ENCODE measurements at places on chromosomes 13 and 19.

- peak; percentile 45 for DNase-seq
Measured at GRCh38 chr13:95035311-95036109, 265.7 kb downstream of the ABCC4 start.

DNA sequence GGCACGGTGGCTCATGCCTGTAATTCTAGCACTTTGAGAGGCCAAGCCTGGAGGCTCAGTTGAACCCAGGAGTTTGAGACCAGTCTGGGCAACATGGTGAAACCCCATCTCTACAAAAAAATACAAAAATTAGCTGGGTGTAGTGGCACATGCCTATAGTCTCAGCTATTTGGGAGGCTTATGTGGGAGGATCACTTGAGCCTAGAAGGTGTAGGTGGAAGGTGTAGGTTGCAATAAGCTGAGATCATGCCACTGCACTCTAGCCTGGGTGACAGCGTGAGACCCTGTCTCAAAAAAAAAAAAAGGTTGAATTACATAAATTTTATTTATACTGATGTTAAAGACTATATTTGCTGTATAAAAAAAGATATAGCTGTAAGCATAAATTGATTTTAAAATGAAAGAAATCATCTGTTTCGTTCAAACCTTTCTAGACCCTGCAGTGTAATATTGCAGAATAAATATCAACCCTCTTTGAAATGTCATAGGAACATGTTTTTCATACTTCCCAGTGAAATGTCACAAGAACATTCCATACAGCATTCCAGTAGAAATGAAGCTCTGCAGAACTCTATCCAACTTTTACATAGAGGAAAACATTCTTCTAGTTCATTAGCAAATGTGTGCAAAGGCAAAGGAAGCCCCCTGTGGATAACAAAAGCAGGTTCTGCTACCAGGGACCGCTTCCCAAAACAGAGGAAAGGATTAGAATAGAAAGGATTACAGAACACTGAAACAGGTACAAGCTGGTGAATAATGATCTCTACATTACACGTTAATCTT, 76.0 kb downstream of the CAB39L start:
- DNase-seq = peak; percentile 37

GRCh38 chr13:32147193-32147592, 115.6 kb downstream of the FRY start:
- DNase-seq = no peak

- peak; percentile 64 for DNase-seq
Measured at GRCh38 chr19:20247016-20247683, 80.1 kb downstream of the ZNF486 start.

All from eye (tissue), 1 donor.